ENCODE measurements at places on chromosomes 7 and 10.

- DNase-seq: no peak
Observed at GRCh38 chr10:24239289-24240040, 30.5 kb downstream of the KIAA1217 start.

DNA sequence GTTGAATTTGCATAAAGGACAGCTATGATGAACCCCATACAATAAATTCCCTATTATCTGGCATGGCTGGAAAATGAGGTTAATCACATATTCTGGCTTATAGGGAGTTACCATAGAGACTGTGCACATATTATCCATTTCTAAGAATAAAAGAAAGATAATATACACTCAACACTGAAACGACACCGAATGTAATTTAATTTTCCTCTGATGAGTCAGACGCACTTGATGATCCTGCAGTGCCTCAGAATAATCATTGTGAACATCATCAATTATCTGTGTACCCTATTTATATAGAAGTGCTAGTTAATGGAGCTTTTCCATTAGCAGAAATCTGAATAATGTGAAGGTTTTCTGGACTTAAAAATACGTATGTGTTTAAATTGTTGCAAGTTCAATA is 60.2 kb downstream of the SGCE start:
- DNase-seq: no peak

DNA sequence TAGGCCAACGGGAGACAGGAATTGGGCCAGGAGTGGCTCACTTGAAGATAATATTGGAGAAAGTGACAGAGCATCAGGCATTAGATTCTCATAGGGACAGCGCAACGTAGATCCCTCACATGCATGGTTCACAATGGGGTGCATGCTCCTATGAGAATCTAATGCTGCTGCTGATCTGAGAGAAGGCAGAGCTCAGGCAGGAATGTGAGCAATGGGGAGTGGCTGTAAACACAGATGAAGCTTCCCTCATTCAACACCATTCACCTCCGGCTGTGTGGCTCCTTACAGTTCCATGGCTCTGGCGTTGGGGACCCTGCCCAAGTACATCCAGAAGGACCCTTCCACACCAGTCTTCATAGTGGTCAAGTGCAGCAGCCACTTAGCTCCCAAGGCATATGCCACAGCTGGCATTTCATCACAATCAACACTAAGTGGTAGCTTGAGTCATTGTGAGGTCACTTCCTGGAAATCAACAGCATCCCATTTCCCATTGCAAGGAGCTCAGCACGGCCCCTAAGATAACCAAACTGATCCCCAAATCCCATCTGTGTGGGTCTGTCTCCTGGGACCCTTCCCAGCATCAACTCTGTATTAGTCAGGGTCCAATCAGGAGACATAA is 174.5 kb downstream of the TPST1 start:
- no peak for DNase-seq

- DNase-seq: no peak
Observed at GRCh38 chr10:127302343-127302742, 106.0 kb upstream of the INSYN2A start.

GRCh38 chr7:41586931-41587640 is 115.8 kb downstream of the INHBA start:
- no peak for DNase-seq

- DNase-seq: no peak
Observed at GRCh38 chr7:116024826-116025809, 5.4 kb downstream of the TFEC start.

GRCh38 chr10:17599089-17599488 is 18.1 kb downstream of the HACD1 start:
- no peak for DNase-seq

DNA sequence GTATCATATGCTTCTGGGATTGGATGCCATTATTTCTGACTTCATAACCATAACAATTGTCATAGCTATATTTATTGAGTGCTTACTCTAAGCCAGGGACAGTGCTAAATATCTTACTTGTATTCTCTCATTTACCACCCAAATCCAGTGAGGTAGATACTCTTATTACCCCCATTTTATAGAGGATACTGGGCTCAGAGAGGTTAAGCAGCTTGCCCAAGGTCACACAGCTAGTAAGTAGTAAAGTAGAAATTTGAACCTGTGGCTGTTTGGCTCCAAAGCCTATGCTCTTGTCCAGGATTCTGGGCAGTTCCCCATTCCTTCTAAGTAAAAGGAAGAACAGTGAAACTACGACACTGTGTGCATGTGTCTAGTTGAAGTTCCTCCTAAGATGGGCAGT is 56.5 kb downstream of the COL13A1 start:
- no peak for DNase-seq

DNA sequence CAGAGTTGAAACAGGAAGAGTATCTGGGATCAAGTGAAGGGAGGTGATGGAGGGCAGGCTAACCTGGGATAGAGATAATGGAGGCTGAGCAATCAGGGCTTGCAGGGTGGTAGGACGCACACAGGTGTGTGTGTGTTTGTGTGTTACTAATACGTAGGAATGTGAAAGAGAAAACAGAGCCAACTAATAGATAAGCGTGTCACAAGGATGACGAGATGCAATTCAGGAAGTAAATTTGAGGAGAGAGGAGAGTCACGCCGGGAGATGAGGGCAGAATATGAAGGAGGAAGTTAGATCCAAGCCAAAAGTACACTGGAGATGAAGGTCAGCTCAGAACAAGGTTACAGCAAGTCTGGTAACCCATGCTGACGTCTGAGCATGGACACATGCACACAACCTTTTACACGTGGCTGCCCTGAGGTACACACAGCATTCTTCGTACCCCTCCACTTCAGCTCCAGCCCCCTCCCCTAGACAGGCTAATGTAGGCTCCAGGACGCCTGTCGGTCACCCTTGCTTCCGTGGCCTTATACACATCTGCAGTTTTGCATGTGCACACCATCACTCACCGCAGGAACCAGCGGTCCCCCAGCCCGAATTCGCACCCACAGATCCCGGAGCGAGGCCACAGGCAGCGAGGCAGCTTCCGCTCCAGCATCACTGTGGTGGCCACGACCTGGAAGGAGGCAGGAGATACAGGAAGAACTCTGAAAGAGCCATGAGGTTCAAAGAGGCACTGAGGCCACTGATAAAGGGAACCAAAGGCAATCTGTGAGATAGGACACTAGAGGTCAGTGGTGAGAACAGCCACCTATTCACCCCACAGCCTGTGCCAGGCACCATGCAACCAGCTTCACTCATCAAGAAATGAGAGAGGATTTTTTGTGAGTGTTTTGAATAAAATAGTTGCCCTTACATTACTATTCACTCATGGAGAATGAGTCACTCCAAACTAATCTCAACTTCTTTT is 23.7 kb upstream of the TRPV6 start:
- DNase-seq: peak; percentile 33

GRCh38 chr10:99370993-99371392 is 41.8 kb downstream of the CNNM1 start:
- DNase-seq: peak; percentile 47
